IPS-NIHi11 (cell line): ENCODE measurements at places on chromosomes 6 and 20.

DNA sequence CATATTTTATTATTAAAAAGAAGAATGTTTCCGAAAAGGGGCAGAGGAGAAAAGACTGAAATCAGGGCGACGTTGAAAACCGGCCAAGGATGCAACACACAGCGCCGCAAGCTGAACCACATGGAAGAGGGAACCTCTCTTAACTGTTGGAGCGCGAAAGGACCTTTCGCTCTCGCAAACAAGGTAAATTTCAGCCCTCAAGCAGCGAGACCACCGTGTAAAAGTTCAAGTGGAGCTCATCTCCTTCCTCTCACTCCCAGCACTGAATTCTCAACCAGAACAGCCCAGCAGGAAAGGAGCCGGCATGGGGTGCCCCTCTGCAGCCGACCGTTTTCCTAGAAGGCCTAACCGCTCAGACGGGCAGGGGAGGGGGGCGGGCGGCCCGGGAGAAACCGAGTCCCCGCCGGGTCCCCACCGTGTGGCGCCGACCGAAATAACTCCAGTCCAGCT is 621 bp downstream of the GPR63 start:
- no peak for DNase-seq

GRCh38 chr20:23060629-23061028 is 11.2 kb upstream of the THBD start:
- DNase-seq: no peak

DNA sequence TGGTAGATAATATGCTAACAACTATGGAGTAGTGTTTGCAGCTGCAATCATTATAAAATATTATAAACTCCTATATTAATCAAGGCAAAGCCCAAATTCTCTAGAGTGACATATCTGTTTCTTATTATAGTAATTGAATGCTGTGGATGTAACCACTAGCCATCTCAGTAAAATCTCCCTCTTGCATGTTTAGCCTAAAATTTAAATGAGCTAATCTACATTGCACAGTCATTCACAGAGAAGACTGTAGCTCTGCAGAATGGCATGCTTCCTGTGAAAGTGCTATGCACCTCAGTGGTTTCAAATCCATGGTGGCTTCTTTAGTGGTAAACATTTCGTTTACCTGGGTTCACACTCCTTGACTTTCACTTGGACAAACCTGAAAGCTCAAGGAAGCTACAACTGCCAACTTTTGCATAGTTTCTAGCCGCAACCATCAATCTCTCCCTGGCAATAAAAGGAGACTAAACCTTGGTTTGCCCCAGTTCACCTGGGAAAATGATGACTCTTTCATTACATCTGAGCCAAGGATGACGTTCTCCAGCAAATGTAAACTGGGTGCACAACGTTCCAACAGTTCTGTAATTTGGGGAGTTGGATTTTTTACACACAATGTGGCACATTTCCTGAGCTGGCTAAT is 47.2 kb downstream of the FILIP1 start:
- no peak for DNase-seq

DNA sequence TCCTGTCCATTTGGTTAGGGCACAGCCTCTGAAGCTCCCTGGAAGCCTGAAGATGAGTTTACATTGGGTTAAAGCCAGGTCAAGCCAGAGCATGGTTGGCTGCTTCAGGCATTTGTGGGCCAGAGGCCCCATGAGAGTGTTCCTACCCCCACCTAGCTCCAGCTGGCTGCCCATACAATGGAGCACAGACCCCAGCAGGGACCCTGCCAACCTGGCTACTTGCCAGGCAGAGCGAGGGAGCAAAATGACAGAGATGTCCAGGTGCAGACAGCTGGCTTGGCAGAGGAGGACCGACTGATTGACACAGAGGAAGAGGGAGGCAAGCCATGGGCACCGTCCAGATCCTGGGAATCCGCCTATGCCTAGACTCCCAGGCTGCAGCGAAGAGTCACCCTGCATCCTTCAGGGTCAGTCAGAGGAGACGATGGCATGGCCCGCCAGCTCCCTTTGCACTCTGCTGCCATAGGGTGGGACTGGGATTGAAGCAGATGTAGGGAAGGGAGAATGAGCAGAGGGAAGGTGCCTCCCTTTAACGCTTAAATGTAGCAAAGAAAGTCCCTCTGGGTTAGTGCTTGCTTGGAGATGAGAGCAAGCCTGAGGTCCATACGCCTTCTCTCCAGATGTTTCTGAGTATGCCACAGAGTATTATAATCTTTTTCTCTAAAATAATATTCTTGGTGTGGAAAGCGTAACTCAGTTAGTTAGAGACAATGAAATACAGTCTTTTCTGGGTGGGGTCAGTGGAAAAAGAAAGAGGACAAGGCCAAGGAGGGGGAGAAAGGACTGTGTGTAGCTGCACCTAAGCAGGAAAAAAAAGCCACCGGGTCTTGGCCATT is 77.6 kb upstream of the FYN start:
- DNase-seq: no peak

DNA sequence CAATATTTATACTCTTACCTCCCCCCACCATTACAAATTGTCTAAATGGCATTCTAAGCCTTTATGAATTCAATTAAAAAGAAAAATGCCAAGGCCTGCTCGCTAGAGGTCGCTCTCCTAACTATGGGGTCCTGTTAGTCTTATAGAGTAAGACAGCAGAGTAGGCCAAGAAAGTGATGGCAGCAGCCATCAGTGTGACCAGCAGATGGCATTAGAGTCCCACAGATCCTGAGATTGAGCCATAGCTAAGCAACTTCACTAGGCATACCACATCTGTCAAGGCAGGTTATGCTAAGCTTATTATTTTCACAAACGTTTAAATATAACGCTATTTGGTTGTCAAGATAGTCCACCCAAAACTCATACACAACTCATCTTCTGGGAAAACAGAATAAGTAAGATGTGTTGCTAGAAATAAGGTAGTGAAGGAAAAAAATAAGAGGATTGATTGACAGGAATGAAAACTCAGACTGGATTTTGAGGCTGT is 57.6 kb upstream of the SCAF8 start:
- peak; percentile 95 for DNase-seq

DNA sequence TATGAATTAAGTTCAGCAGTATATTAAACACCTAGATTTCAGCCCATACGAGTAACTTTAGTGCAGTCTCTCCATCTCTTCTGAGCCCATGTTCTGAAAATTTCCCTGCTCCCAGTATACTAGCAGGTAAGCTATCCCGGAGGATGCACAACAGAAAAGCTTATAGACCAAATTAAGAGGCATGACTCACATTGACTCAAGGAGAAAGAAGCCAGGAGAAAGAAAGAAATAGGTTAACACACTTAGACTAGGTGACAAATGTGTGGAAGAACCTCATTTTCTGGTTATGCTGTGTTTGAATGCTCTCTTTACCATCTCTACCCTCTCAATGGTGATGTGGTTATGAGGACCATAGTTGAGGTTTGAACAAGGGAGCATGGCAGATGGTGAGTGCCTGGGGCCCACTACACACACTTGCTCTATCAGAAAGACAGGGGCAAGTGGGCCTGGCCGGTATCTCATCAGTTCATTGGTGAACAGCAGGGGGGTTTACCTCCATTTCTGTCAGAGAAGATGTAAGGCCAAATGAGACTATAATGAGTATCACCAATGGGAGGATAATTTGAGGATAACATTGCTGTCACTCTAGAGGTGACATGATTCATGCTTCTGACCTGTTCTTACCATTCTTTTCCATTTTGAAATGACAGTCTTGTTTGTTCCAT is 902.3 kb upstream of the FLRT3 start:
- no peak for DNase-seq

GRCh38 chr6:149567194-149567586 is 1.0 kb downstream of the GINM1 start:
- DNase-seq: no peak

GRCh38 chr6:10081075-10081474 is 333.8 kb downstream of the TFAP2A start:
- no peak for DNase-seq

DNA sequence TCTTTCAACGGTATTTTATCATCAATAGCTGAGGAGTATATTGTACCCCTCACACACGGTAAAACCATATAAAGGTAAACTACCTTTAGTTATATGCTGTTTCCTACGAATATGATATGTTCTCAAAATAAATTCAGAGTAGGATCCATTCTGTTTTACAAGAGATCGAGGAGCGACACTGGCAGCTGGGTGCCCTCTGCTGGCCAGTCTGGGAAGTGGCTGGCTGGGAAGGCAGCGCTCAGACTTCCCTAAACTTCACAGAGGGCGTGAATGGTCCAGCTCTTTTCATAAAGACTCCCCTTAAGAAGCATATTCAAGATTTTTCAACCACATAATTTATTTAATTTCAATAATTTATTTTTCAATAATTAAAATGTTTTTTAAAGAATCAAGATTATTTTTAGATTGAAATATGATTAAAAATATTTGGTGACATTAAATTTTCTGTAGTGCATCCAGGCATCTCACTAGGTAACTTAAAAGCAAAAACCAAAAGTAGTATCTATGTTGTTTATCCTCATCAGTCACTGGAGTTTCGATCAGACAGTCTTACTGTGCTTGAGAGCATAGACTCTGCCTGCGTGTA is 187.5 kb upstream of the PDE10A start:
- DNase-seq: peak; percentile 76

- DNase-seq: no peak
These were observed 590.7 kb upstream of the FLRT3 start for GRCh38 chr20:14928083-14928482.

GRCh38 chr20:43914311-43915210 is at the start of gene TOX2:
Gene TOX2 (plus strand): TSS chr20:43914852. CDS start chr20:43914892, 40 bp downstream.
- peak; percentile 89 for DNase-seq

DNA sequence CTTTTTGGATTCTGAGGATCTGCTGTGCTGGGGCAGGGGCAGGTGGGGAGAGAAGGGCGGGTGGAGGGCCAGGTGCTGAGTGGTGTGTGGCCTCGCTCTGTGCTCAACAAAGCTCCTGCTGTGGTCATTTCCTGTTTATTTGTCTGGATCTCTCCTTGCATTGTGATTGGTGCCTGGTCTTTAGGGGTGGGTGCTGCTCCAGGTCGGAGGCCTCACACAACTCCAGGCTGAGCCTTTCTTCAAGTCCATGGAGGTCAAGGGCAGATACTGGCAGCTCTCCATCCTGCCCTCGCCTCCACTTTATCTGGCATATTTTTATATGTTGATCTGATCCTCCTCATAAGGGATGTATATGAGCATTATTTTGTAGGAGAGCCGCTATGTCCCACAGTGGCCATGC is 36.2 kb downstream of the HLA-F start:
- DNase-seq: peak; percentile 64

GRCh38 chr6:67606906-67607828 is 1027.9 kb upstream of the ADGRB3 start:
- no peak for DNase-seq

GRCh38 chr6:15592610-15593009 is 70.2 kb downstream of the DTNBP1 start:
- DNase-seq: no peak
